ENCODE measurements at places on chromosomes 6 and 20.

DNA sequence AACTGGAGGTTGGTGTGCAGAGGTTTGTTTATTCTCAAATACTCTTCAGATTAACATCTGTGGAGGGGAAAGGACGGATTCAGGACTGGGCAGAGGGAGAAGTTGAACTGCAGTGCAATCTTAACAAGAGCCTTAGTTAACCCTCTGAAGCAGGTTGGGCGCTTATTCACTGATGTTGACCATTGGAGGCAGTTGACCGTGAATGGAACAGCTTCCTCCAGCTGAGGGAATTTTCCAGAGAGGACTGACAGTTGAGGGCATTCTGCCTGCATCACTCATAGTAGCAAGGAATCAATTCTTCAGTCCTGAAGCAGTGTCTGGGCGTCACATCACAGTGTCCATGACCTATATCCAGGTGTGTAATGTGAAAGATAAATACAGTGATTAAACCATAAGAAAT lies 80.9 kb downstream of the PLCB4 start:
- no peak for DNase-seq

GRCh38 chr6:87965806-87966205 lies 81.8 kb upstream of the SPACA1 start:
- DNase-seq, result no peak

- no peak for DNase-seq
Observed at GRCh38 chr20:37202267-37202943, 23.1 kb upstream of the MROH8 start.

- DNase-seq, result no peak
Observed at GRCh38 chr20:2255926-2256531, 39.8 kb upstream of the TGM3 start.

DNA sequence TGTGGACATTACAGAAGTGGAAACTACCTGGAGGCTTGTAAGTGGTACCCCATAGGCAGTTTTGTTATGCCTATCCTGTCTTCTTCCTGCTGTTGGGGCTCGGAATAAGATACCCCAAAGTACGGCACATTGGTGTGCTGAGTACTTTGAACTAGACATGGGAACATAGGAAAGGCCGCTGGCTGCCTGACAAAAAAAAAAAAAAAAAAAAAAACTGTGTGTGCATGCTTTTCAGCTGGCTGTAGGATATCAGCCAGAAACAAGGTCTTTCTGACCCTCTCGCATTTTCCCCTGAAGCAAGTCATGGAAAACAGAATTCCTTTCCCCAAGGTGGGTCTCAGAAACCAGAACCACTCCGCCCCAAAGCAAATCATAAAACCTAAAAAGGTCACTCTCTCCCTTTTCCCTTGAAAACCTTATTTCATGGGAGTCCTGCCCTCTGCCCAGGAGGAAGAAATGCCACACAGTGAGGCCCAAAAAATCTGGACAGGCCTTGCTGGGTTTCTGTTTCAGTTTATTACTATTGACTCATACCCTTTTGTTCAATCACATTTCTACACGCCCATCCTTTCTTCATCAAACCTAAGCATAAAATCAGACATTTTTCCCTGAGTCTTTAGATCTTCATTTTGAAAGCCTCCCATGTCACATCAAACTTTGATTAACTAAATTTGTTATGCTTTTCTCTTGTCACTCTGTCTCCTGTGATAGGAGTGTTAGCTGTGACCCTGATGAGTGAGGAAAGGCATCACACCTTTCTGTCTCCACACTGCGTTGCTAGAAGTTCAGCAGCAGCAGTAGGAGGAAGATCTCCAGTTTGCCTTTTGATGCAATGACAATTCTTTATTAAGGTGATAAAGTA lies 17.2 kb downstream of the SLC2A12 start:
- no peak for DNase-seq

- no peak for DNase-seq
Observed at GRCh38 chr6:71400852-71401251, 112.2 kb downstream of the OGFRL1 start.

DNA sequence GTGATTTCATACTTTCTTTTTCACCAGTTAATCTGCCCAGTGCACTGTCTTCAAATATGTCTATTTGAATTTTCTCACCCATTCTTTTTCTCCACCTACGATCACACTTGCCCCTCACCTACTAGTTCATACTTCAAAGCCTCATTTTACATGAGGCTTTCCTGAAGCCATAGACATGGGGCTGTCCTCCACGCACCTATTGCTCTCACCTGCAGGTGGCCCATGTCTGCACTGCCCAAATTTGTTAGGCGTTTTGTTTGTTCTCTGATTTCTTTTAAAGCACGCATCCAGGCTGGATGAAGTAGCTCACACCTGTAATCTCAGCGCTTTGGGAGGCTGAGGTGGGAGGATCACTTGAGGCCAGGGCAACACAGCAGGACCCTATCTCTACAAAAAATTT lies 106.8 kb upstream of the RIPOR2 start:
- DNase-seq, result no peak

GRCh38 chr20:50037123-50037522 lies 54.3 kb downstream of the SNAI1 start:
- no peak for DNase-seq

DNA sequence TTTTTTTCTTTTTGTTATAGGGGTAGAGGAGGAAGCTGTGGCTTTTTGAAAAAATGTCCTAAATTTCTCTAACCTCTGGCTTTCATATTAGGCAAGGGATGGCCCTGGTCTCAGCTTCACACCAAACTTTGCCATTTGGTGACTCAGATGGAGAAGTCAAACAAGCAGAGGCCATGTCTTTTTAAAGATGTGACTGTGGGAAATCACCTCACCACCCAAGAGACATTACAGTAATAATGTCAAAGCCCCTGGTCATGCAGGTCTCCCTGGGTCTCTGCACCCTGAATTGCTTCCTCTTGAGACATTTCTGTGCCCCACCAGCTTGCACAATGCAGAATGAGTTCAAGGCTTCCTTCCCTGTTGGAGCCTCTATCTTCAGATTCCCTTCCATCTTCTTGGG lies 39.5 kb upstream of the ADGRF5 start:
- no peak for DNase-seq

DNA sequence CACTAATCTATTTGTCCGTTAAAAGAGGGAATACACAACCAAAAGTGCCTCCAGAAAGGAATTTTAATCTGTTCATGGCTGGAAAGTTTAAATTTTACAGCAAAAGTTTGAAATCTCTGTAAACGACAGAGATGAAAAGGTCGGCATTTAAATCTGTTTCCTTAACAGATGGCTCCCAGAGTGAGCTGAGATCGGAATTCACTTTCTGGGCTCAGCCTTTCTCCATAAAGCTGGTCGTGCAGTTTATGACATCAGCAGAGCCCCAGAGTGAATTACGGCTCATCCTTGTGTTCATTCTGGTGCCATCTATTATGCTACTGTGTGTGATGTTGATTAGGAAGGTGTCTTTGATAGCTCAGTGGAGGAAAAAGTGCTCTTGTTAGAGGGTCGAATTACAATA lies 117.6 kb upstream of the ZFP64 start:
- DNase-seq, result no peak

GRCh38 chr20:10780901-10781300 lies 107.1 kb upstream of the JAG1 start:
- no peak for DNase-seq

DNA sequence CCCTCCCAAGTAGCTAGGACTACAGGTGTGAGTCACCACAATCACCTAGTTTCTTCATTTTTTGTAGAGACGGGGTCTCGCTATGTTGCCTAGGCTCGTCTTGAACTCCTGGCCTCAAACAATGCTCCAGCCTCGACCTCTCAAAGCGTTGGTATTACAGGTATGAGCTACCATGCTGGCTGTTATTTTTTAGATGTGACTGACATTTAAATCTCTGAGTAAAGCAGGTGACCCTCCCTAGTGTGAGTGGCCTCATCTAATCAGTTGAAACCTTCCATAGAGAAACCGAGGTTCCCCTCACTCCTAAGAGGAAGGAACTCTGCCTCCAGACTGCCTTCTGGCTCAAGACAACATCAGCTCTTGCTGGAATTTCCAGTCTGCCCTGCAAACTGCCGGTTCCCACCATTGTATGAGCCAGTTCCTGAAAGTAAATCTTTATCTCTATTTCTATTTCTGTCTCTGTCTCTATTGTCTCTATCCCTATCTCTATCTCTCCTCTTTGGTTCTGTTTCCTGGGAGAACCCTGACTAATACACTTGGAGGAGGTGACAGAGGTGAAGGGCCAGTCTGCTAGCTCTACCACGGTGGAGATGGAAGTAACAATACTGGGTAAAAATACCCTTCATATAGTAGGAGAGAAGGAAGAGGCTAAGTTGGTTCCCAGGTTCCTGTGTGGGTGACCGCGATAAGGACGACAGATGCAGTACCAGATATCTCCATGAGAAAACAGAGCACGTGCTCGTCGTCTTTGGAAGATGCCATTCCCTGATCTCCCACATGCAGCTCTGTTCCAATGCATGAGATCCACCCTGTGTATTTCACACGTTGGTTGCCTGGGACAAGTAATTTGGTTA lies 81.0 kb downstream of the MYB start:
- no peak for DNase-seq

DNA sequence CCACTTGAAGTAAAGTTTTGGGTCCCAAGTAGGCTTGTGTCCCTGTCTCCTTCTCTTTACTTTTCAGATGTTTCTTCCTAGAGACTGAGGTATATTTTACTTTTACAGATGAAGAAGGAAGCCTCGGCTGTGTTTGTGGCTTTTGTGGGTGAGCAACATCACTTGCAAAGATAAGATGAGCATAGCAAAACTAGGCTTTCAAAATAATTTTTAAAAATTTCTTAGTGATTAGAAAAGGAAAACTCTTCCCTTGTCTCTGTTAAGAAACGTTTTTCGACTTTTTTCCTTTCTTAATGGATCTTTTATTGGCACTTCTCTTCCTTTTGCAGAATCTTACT lies 7.6 kb downstream of the PTPN1 start:
- no peak for DNase-seq

GRCh38 chr6:92687278-92687677 lies 732.1 kb downstream of the EPHA7 start:
- no peak for DNase-seq

GRCh38 chr6:169028343-169028742 lies 225.3 kb downstream of the THBS2 start:
- no peak for DNase-seq

DNA sequence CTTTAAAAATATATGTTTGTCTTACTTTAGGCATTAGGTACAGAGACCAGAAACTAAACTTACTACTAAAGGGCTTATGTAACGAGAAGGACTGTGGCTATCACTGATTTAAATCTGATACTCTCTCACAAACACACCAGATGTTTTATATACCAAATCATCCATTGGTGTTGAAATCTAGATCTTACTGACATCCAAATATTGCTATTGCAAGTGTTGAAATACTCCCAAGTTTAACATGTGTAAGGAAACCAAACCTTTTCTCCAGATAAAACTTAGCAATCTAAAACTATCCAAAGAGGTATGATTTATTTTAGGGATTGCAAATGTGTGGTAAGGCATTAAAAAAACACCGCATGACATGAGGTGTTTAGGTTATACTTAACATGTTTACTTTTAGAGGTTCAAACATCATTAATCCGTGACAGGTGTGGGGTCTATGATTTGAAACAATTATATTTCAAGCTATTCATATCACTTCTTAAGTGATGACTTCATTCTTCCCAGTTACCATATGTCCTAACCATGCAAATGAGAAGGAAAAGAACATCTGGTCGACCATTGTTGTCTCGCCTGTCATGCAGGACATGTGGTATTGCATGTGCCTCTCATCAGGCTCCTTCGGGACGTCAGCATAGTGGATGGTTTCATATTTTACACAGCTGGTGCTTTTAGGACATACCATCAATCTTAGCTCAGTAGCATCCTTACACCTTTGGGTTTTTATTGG lies 168.3 kb upstream of the SPACA1 start:
- DNase-seq, result no peak

DNA sequence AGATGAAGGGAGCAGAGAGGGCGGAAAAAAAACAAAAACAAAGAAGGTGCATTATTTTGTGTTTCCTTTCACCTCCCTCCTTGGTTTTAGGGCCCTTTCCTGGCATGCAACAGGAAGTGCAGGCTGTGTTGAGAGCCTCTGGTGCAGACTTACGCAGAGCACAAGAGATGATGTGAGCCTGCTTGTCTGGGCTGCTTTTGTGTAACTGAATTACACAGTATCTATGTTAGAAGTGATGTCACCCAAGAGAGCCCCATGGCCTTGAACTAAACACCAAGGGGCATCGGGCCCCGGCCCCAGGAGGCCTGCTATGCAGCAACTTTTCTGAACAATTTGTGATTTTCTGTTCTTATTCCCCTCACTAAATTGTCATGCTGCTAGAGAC lies 25.5 kb downstream of the GNAS start:
- DNase-seq, result no peak

- no peak for DNase-seq
Observed at GRCh38 chr6:91340896-91341395, 754.1 kb upstream of the MAP3K7 start.

DNA sequence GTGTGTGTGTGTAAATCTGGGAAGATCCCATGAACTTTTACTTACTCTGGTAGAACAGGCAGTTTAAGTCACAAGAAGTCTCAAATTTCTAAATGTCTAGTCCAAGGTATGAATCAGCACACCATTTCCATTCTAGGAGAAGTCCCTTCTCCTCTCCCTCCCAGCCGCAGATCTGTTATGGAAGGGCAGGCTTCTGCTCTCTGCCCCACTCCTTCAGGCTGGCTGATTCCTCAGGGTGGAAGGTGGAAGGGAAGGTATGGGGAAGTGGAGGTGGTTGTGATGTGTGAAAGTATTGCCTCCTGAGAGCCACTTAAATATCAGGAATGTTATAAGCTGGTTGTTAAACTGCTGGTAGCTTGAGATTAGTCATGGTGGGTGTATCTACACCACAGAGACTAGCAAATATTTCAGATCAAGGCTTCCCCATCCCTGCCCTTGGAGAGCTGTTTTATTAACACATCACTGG lies 44.5 kb upstream of the LAMA4 start:
- DNase-seq, result no peak

GRCh38 chr6:158938811-158939254 lies 61.2 kb downstream of the RSPH3 start:
- no peak for DNase-seq

- DNase-seq, result no peak
Observed at GRCh38 chr6:139540276-139540675, 165.8 kb upstream of the CITED2 start.

GRCh38 chr6:39054577-39055142 lies 6.1 kb downstream of the GLP1R start:
- DNase-seq, result no peak

GRCh38 chr6:155241966-155242365 lies 21.8 kb upstream of the CLDN20 start:
- no peak for DNase-seq

- DNase-seq, result peak; percentile 53
Observed at GRCh38 chr6:143400258-143401067, 50.0 kb downstream of the ADAT2 start.

- DNase-seq, result no peak
Observed at GRCh38 chr6:169189182-169189581, 64.5 kb downstream of the THBS2 start.

DNA sequence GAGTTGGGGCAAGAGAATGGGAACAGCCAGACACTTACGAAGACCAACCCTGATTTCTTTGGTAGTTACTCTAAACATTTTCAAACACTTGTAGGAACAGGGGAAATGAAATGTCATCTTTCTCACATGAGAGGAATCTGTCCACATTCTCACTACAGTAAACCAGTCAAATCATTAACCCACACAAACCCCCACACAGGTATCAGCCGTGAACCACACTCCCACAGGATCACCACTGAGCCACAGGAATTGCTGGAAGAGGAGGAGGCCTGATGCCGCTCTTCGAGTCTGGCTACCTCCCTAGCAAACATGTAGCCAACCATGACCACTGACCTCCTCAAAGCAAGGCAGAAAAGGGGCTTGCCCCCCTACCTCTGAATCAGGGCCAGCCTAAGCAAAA lies 6.9 kb upstream of the RSPO3 start:
- no peak for DNase-seq

All from KG1 (cell line).